Tongue (tissue), 3 donors: ENCODE measurements at places on chromosomes 7 and 10. TPM values are rescaled to one million over a fixed set of nuclear protein-coding genes. Genes with fewer than 3 reads are reported as not detected.

PRR15 gene
- 0.31 TPM for total RNA-seq

ANKRD22 gene
- total RNA-seq, result 4.1 TPM

NPSR1 gene
- not detected for total RNA-seq

GRCh38 chr10:29783201-29783947 lies 148.6 kb upstream of the SVIL start:
- no peak for DNase-seq

DNA sequence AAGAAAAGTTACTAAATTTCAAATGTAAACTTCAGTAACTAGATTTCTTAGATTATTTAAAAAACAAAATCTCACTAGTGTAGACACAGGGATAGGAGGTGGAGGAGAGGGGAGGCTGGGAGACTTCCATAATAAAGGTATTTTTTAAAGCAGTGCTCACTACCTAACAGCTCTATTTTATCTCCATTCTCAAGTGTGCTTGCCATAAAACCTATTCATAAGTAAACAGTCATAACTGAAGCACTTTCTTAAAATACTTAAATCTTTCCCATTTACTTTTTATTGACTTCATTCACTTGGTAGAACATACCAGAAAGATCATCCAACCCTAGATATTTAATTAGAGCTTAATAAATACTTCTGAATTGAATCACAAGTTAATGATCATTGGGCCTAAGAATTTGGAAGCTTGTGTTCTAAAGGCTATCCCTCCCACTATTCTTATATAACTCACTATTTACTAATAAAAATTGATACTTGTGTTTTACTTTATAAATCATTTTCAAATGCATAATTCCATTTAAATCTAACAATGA lies 107.4 kb downstream of the SNX13 start:
- no peak for DNase-seq
